Stimulated activated CD8-positive, alpha-beta memory T cell treated with anti-CD3 and anti-CD28 coated beads, Interleukin-4, amount 100 ng/mL, for 48 hours (primary cell): ENCODE measurements at places on chromosomes 6 and 20.

- no peak for DNase-seq
These were observed 820.1 kb downstream of the TENT5A start for GRCh38 chr6:80932359-80932758.

DNA sequence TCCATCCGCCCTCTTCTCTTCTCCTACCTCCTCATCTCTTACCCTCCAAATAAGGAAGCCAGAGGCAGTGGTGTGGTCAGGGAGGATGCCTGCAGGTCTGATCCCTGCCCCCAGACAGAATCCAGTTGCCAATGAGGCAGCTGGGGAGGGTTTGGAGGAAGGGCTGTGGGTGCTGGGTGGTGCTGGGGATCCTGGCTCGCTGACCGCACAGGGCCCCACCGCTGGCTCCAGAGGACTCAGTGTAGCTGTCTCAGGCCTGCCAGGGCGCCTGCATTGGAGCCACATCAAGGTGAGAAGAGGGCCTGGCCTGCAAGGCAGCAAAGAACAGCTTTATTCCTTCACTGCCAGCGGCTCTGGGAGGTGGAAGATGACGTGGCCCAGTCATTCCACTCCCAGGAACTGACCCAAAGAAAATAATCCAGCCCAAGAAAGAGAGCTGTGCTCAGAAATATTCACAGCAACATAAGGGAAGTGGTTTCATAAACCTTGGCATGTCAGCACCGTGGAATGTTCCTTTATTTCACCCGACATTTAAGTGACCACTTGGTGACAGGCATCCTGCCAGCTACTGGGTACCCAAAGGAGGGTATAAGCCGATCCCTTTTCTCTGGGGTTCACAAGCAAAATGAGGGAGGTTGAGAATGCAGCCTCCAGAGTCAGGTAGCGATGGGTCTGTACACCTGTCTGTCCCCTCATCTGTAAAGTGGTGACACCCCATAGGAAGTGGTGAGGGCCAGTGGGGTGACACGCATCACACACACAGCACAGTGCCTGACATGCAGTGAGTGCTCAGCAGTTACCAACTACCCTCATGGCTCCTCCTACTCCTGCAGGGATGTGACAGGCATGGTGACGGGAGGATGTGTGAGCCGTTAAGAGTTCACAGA, 125.1 kb downstream of the SNX5 start:
- peak; percentile 30 for DNase-seq

DNA sequence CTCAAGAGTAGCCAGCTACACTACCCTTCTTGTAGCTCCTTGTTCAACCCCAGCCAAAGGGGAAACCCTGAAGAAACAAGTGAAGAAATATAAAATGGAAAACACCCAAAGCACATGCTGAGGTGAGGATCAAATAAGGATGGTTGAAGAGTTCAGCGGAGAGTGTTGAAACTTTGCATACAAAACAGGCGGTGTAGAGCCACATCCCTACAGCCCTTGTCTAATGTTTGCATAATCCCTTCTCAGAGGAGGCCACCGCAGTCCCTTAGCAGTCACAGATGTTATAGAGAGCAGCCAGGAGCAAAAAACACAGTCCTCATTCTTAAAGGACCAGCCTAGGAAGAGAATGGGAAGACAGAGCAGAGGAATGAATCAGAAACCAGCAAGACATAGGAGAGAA, 350.7 kb upstream of the SASH1 start:
- DNase-seq, result no peak

- no peak for DNase-seq
These were observed 1126.4 kb upstream of the CITED2 start for GRCh38 chr6:140500849-140501248.

GRCh38 chr6:136609873-136610706, 59.9 kb upstream of the MAP7 start:
- no peak for DNase-seq

DNA sequence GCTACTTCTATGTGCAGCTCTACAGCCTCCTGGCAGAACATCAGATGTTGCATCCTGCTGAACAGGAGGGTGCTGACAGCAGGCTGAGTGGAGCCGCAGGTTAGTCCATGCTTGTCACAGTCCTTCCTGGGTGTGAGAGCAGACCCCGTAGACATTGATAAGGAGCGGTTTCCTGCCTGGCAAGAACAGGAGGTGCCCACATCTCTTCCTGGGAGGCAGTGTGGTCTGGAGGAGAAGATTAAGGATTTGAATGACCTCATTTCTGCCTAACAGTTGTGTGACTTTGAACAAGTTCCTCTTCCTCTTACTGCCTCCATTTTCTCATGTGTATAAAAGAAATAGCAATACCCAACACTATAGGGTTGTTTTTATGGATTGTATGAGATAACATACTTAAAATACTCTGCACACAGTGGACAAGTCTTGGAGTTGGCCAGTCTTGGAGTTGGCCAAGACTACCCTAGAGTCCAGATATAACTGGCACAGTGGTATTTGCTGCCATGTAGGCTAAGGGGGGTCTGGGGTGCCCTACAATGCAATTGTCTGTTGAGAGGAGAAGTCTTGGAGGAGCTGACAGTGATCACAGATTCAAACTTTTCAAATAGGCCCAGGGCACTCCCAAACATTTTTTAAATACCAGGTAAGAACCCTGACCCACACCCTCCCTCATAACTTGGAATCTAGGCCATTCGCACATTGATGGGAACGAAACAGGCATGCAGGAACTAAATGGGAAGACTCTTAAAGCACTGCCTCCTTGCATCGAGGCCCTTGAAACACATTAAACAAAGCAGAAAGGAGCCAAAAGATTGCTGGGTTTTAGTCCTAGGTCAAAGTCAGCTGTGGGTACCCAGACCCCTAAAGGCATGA, 32.6 kb upstream of the TBC1D7 start:
- DNase-seq, result no peak

GRCh38 chr20:63624486-63624885, 2.4 kb downstream of the GMEB2 start:
- DNase-seq, result no peak

- DNase-seq, result no peak
These were observed 41.2 kb upstream of the PDE10A start for GRCh38 chr6:165704045-165704748.

DNA sequence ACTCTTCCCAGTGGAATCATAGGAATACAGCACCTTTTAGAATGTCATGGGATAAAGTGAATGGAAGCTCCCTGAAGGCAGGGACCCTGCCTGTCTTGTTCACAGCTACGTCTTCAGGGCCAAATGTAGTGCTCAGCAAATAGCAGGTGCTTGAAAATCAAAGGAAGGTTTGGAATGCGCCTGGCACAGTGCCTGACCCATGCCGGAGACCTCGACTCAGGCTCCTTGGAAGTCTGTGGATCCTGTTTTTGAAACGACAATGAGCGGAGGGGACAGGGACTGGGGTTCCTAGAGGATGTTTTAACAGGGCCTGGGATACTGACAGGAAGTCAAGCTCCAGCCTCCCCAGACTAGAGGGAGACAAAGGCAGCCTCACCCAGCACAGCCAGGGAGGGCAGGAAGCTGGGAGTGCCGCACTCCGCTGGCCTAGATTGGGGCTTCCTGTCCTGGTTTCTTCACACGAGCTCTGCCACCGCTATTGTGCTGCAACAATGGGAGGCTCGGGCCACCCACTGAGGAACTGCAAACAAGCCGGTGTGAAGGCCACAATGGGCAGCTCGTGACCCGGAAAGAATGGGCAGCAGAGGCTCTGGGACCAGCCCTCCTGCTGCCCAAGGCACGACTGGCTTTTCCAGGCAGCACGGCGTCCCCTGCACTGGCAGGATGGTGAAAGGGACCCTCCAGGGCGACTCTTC, 76.7 kb downstream of the PREX1 start:
- no peak for DNase-seq

GRCh38 chr6:2215342-2215741, 30.1 kb downstream of the GMDS start:
- DNase-seq, result no peak

- DNase-seq, result no peak
These were observed 1.5 kb downstream of the ZBTB22 start for GRCh38 chr6:33315793-33316602.

DNA sequence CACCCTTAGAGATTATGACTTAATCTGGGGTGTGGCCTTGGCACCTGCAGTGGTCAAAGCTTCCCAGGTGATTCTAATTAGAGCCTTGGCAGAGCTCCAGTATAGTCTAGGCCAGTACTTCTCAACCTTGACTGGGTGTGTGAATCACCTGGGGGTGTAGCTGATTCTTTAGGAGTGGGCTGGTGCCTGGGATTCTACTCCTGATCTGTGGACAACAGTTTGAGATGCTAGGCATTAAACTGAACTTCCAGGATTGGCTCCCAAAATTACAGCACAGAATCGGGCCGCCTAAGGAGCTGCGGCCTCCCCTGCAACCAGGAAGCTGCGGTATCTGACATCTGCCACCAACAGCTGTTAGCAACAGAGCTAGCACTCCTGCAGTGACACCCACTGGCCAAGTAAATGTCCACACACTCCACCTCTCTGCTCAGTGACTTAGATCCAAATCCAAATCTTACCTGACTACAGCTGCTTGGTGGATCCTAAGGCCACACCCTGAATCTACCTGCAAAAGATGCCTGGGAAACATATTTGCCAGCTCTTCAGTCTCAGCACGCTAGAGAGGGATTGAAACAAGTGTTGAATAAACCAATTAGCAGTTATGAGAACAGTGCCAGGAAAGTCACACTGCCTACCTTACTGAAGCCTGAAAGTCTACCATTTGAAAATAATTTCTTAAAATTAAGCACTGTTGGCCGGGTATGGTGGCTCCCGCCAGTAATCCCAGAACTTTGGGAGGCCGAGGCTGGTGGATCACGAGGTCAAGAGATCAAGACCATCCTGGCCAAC, 126.7 kb downstream of the UNC5CL start:
- DNase-seq, result peak; percentile 43

DNA sequence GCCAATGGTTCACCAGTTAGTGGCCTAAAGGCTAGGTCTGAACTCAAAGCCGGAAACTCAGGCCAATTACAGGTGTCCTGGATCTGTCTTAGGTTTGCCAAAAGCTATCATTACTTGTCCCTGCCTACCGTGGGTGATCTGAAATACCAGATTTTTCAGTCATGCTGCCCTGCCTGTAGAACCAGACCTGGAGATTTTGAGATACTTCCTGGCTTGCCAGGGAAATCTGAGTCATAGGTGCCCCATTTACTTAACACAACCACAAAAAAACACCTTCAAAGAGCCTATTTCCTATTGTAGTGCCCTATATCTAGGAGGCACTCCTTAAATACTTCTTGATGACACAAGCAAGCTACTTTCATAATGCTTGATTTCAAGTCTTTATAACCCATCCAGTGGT, 13.9 kb upstream of the RANBP9 start:
- no peak for DNase-seq

DNA sequence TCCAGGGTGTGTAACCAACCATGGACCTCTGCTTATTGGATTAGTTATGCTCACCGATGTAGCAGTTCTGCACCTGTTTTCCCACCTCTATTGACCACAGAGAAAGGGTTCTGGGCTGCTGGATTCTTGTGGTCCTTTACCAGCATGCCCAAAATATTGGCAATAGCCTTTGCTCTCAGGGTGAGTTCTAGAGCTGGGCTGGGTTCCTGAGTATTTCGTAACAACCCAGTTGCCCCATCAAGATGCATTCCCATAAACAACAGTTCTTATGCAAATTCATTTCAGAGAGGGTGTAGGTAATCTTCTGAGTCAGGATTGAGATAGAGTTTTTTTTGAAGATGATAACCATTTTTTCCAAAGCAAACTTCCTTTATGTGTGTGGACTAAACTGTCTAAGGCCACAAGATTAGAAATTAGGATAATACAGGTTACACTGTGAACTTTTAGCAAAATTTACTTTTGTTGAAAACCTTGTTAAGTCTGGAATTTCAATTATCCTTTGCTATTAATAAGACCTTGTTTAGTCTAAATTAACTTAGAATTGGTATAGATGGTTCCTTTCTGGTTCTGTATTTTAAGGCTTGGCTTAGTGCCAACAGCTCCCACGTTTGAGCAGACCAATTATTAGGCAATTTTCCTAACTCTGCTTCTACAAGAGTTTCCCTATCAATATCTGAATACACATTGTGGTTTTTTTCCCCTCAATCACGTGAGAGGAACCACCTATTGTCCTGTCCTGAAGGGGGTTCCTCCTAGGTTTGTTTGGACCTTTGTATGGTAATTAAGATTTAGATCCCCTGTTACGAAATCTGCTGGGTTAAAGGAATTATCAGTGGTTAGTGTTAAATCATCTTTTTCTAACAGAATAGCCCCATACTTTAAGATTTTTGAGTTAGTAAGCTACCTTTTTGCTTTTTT, 46.1 kb downstream of the TBX18 start:
- DNase-seq, result no peak

- no peak for DNase-seq
These were observed 317.9 kb upstream of the MARCKS start for GRCh38 chr6:113539202-113539601.

DNA sequence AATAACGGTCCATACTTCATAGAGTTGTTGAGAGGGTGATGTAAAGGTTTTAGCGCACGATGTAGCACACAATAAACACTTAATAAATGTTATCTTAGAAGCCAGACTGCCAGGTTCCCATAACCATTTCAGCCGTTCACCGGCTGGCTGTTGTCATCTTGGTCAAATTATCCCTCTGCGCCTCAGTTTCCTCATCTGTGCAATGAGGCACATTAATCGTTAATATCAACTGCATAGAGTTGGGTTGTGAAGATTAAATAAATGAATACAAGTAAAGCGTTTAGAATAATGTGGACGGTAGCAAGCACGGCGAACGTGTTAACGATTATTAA, 432 bp upstream of the PSMF1 start:
- DNase-seq, result no peak

GRCh38 chr20:20393207-20394120, 25.6 kb downstream of the INSM1 start:
- DNase-seq, result no peak

GRCh38 chr20:4052554-4052953, 37.2 kb upstream of the RNF24 start:
- DNase-seq, result no peak

- no peak for DNase-seq
These were observed 105.3 kb downstream of the PRDM13 start for GRCh38 chr6:99711925-99712324.

- no peak for DNase-seq
These were observed 163.3 kb downstream of the SCML4 start for GRCh38 chr6:107660839-107661238.

- DNase-seq, result no peak
These were observed 119.8 kb upstream of the AKAP12 start for GRCh38 chr6:151119823-151120524.

GRCh38 chr6:48078120-48078519, 32.9 kb downstream of the PTCHD4 start:
- DNase-seq, result no peak

- no peak for DNase-seq
These were observed 32.1 kb upstream of the RAB23 start for GRCh38 chr6:57254055-57254717.

DNA sequence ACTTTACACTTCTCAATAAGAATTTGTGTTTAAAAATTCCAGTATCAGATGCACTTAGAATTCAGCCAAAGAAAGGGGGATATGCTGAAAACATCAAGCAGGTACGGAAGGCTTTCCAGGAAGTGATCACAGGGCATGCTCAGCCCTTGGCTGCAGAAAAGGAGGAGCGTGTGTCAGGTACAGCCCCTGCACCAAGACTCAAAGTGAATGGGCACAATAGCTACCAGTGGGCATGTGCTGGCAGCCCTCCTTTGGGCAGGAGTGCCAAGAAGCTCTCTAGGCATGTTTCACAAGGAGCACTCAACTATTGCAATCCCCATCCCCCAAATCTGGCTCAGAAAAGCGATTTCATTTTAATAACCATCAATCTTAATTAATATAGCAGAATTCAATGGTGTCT, 298.8 kb downstream of the GMDS start:
- DNase-seq, result no peak
